ENCODE measurements at places on chromosomes 13 and 19.

DNA sequence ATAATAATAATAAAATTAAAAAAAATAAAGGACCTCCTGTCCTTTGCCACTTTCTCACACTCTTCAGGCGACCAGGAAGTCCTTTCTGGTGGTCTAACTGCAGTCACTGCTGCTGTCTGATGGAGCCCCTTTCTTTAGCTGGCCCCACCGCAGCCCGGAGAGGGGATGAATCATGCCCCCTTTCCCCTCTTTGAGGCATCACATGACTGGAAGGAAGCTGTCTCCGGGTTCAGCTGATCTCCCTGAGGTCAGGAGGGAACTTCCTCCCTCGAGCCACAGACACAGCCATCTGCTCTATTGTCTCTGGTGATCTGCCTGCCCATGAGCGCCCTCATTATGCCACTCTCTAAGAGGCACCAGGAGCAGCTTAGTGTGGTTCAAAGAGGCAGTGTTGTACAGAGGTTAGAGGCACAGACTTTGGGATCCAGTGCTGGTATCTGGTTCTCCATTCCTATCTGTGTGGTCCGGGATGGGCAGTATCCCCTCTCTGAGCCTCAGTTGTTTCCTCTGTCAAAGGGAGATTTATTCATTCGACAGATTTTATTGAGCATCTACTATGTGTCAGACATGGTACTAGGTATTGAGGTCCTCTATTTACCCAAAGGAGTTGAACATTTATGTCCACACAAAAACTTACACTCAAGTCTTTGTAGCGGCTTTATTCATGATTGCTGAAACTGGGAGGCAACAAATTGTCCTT lies 30.0 kb downstream of the VAV1 start:
- no peak for DNase-seq

GRCh38 chr13:97535614-97536013 lies 101.6 kb downstream of the RAP2A start:
- DNase-seq, result no peak

GRCh38 chr13:113403255-113404104 lies 39.5 kb upstream of the GRTP1 start:
- DNase-seq, result no peak

- DNase-seq, result no peak
Measured at GRCh38 chr19:33403973-33404304, 30.4 kb downstream of the CEBPG start.

DNA sequence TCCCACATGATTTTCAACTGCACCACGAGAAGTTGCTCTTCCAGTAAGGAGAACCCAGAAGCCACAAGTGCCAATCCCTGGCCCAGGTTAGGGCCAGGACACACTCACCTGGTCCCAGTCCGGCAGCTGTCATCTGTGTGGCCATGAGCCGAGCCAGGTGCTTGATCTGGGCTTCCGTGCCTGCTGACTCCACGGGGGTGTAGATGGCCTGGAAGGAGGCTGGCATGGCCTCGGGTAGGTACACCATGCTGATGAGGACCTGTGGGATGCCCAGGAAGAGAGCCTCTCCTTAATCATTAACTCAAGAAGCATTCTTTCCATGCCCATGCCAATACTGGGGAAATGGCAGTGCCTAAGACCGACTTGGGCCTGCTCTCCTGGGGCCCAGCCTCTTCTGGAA lies 19.9 kb upstream of the RSPH6A start:
- DNase-seq, result no peak

- peak; percentile 51 for DNase-seq
Measured at GRCh38 chr13:114065141-114065925, 67.1 kb downstream of the RASA3 start.

- DNase-seq, result no peak
Measured at GRCh38 chr13:105948143-105948542, 587.3 kb downstream of the EFNB2 start.

DNA sequence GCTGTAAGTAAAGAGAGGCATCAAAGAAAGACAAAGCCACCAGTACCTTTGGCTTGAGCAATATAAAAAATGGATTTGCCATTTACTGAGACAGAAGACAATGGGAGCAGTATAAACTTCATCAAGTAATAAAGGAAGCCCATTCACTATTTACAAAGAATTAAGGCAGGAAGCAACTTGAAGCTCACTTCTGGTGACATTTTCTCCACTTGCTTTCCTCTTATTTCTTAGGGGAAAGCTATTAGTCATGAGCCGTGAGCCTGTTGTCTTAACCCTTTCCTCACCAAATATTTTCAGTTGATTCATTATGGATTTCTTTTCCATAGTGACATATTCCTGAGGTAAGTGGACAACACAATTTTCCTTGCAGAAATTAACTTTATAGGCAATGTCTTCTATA lies 156.8 kb downstream of the DNAJC3 start:
- no peak for DNase-seq

GRCh38 chr13:67097892-67098452 lies 132.2 kb downstream of the PCDH9 start:
- DNase-seq, result no peak

GRCh38 chr19:55519451-55520311 lies 17.3 kb downstream of the SBK2 start:
- DNase-seq, result no peak

DNA sequence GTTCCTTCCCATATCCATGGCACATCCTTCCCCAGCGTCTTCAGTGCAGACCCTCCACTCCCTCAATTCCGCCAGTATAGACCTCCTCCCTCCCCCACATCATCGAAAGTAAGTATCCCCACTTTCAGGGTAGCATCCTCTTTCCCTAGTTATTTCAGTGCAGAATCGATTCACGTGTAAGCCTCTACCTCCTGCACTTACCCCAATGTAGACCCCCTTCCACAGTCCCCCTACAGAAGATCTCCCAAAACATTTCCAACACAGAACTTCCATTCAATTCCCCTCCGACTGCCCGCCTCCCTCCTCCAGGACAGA lies 664 bp downstream of the IRF3 start:
- no peak for DNase-seq

DNA sequence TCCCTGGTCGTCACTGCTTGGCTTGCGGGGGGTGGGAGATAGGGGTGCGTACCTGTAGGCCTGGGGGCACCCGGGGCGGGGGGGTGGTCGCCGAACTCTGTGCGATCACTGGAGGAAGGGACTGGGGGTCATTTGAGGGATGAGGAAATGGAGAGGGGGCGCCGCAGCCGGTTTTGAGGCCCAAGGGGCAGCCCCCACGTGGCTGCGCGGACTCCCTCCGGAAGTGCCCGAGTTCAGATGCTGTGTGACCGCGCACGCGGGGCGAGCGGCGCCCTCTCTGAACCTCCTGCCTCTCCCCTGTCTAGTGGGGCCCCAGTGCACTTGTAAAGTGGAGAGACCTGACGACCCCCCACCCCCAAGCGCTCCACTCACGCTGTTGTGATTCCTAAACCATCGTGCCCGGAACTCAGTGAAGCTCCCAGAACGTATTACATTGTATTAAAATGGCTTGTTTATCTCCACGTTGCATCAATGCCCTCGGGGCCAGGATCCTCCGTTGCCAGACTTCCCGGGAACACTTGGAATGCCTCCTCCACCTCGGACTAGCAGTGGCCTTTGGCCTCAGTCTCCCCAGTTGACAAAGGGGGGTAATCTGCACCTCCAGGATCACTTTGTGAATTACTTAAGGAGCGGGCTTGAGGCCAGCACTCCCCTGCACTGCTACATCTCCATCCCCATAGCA lies 3.0 kb upstream of the NANOS3 start:
- DNase-seq, result no peak

- DNase-seq, result no peak
Measured at GRCh38 chr19:22532388-22533300, 101.5 kb upstream of the ZNF492 start.
